ENCODE measurements at places on chromosomes 1 and 21.

DNA sequence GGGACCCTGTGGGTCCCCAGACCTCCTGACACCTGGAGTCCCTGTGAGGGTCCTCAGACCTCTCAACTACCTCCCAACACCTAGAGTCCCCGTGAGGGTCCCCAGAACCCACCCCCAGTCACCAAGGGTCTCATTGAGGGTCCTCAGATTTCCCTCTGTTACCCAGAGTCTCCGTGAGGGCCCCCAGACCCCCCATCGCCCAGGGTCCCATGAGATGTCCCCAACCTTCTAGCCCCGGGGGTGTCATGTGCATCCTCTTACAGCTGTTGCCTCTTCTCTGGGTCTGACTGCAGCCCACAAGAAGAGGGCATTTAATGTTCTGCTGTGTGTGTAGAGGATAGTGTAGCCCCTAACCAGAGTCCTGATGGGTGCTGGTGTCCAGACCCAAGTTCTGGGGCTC is 2.0 kb upstream of the GJC2 start:
- DNase-seq: no peak

DNA sequence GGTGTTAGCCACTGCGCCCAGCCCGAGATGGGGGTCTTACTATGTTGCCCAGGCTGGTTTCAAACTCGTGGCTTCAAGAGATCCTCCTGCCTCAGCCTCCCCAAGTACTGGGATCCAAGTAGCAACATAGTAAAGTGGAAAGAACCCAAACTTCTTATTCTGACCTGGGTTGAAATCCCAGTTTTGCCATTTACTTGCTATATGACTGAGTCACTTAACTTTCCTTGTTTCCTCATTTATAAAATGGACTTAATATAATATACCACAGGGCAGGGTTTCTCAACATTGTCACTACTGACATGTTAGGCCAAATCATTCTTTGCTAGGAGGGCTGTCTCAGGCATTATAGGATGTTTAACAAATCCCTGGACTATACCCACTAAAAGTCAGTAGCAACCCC is 6.7 kb downstream of the PFDN2 start:
- DNase-seq: no peak

- no peak for DNase-seq
These were observed 321.4 kb upstream of the CXADR start for GRCh38 chr21:17191346-17191993.

GRCh38 chr1:89667691-89668090 is 34.8 kb downstream of the LRRC8C start:
- no peak for DNase-seq

DNA sequence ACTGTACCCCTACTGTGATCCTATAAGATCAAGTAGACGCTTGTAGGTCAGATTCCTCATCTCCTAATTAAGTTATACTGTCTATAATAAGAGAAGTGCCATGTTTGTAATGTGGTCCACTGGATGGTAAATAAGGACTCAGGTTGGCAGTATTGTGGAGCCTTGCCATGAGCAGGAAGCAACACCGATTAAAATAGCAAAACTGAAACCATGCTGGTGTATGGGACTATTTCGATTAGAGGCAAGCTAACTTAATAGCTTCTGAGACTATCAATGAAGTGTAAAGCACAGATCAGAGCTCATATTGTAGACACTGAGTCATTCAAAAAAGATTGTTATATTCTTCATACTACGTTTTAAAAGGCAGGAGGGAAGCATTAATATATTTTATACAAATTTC is 348.8 kb downstream of the HHAT start:
- no peak for DNase-seq

- no peak for DNase-seq
These were observed 45.9 kb downstream of the TRPM2 start for GRCh38 chr21:44399151-44399954.

- no peak for DNase-seq
These were observed 344.5 kb downstream of the LMX1A start for GRCh38 chr1:165011991-165012531.

GRCh38 chr21:46210378-46211136 is 18.0 kb downstream of the LSS start:
- DNase-seq: no peak

DNA sequence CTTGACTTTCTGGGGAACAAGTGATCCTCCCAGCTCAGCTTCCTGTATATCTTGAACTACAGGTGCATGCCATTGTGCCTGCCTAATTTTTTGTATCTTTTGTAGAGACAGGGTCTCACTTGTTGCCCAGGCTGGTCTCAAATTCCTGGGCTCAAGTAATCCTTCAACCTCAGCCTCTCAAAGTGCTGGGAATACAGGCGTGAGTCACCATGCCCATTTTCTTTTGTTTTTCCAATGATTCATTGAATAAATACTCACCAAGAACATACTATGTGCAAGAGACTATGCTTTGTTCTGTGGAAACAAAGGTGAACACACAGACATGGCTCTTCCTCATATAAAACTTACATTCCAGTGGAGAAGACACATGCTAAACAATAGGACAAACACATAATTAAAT is 407.8 kb upstream of the DAB1 start:
- DNase-seq: no peak

- no peak for DNase-seq
These were observed 40.3 kb upstream of the CCDC27 start for GRCh38 chr1:3711780-3712451.

GRCh38 chr1:64595871-64596515 is 126.1 kb downstream of the CACHD1 start:
- no peak for DNase-seq

- DNase-seq: no peak
These were observed 111.3 kb downstream of the ADSS2 start for GRCh38 chr1:244340396-244340795.

DNA sequence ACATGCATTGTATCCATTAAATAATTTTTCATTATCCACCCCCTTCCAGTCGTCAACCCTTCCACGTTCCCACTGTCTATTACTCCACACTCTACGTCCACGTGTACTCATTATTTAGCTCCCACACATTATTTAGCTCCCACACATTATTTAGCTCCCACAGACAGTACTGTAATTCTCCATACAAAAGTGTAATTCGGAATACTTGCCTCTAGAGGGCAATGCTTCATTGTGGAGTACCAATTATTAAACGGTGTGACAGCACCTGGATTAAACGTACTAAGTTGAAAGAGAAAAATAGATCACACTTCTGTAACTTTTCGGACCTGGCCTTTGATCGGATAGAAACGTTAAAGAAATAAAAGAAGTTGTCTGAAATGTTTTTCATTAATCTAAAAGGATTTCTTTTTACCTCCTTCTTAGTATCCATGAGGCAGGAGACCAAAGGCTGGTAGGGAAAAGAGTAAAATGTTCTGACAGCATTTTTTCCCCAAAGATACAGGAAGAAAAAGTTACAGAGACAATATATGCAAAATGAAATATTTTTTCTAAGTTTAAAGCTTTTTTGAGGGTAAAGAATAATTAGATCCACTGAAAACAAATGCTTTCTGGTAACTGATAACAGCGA is 99.2 kb downstream of the LHX8 start:
- DNase-seq: peak; percentile 5

- no peak for DNase-seq
These were observed 378.9 kb downstream of the PLPP3 start for GRCh38 chr1:56200442-56200841.

- DNase-seq: peak; percentile 73
These were observed 6.2 kb upstream of the DDR2 start for GRCh38 chr1:162626094-162626493.

DNA sequence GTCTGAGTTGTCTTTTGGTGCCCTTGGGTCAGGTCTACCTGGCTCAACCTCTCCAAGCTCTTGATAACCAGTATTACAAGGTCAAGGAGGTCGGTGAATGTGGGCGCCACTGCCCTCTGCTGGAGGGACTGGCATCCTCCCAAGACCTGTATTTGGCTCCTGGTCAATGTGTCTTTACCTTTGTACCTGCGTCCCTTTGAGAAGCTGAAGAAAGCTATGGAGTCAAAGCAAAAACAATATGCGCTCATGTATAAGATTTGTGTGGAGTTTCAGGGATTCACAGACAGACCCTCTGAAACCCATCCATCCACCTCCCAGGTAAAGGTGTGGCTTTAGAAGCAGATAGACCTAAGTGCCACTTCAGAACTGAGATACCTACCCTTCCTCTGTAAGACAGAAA is 61.8 kb upstream of the NBL1 start:
- DNase-seq: no peak
